ENCODE measurements at places on chromosomes 3 and 15. TPM values are rescaled to one million over a fixed set of nuclear protein-coding genes. Genes with fewer than 3 reads are reported as not detected.

The GMNC gene
- 0.05 TPM for total RNA-seq

The EIF4A2 gene
- total RNA-seq = 530 TPM

The GOLGA8H gene
- total RNA-seq = 0.33 TPM

The XRN1 gene
- 27.3 TPM for total RNA-seq

The FETUB gene
- 0.09 TPM for total RNA-seq

The RASL12 gene
- total RNA-seq = 2.7 TPM

The PLD1 gene
- 6.4 TPM for total RNA-seq

The WNT5A gene
- 2.9 TPM for total RNA-seq

The SNX22 gene
- total RNA-seq = 9.4 TPM

The EXOG gene
- 9.0 TPM for total RNA-seq

The GUCA1C gene
- not detected for total RNA-seq

All from thymus (tissue), 14 donors.